ENCODE measurements at places on chromosomes 6 and 20.

DNA sequence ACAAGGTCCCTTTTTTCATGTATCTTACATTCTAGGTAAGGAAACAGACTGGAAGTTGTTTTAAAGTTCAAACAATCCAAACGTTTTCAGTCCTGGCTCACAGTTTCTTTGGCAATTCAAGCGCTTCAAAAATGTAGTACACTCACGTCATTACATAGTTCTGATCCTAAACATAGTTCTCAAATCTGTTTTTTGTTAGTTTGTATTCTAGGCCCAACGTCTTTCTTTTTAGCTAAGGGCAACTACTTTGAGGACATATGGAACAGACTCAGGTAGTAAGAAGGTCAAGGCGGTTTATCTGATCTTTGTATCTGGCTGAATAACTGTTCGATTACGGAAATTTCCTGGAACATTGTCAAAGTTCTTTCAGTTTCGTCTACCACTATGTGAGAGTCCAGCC is 36.9 kb upstream of the PLCB4 start:
- no peak for DNase-seq

DNA sequence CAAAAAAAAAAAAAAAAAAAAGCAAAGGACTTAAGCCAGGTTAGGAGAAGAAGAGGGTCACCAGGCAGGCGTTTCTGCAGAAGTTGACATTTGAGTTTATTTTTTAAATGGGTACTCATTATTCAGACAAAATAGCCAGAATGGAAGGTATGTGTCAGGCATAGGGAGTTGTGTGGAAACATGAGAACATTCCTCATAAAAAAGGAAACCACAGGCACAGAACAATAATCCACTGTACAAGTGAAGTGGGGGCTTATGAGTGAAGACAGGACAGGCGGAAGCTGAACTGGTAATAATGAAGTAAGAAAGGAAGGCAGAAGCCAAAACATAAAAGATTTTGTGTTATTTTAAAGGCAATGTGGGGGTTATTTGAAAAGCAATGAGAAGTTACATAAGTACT is 104.6 kb downstream of the EPB41L2 start:
- no peak for DNase-seq

DNA sequence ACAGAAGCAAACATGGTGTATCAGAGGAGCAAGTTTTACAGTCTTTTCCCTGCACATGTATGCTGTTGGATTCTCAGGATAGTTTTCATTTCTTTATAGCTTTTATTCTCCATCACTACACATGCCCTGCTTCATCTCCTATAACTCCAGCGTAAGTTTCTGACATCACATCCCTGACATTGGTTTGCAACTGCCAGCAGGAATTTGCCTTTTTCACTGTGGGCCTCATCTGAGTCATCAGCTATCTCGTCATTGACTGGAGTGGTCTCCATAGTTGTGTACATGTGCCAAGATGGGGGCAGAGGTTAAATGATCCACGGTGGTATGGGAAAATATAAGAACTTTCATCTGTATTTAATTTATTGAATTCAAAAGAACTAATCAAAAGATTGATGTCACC is 96.7 kb downstream of the SLX4IP start:
- DNase-seq: no peak

GRCh38 chr20:41142919-41143318 is 5.6 kb downstream of the PLCG1 start:
- no peak for DNase-seq

- no peak for DNase-seq
These were observed 282.7 kb downstream of the ADGB start for GRCh38 chr6:146881228-146882181.

DNA sequence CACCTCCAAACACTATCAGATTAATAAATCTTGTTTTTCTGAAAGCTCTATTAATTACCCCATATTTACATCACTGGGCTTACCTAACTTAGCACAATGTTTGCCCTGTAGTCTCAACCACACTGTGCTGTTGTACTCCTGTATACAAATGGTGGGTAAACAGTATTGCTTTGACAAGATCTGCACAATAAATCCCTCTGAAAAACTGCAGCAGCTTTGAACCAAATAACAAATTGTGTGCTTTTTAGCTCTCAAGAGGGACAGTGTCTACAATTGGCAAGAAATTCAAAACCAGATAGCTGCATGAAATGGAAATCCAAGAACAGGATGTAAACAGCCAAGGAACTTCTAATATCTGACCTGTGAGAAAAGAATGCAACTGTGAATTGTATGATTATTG is 10.4 kb downstream of the KIF6 start:
- DNase-seq: no peak

- no peak for DNase-seq
These were observed 193.5 kb upstream of the PLN start for GRCh38 chr6:118354641-118355040.

- DNase-seq: no peak
These were observed 178.7 kb downstream of the TBXT start for GRCh38 chr6:165988757-165989456.
